ENCODE measurements at places on chromosomes 3 and 15.
A peak's percentile ranks its signal among the peaks of the same experiment; 100 is the strongest.

DNA sequence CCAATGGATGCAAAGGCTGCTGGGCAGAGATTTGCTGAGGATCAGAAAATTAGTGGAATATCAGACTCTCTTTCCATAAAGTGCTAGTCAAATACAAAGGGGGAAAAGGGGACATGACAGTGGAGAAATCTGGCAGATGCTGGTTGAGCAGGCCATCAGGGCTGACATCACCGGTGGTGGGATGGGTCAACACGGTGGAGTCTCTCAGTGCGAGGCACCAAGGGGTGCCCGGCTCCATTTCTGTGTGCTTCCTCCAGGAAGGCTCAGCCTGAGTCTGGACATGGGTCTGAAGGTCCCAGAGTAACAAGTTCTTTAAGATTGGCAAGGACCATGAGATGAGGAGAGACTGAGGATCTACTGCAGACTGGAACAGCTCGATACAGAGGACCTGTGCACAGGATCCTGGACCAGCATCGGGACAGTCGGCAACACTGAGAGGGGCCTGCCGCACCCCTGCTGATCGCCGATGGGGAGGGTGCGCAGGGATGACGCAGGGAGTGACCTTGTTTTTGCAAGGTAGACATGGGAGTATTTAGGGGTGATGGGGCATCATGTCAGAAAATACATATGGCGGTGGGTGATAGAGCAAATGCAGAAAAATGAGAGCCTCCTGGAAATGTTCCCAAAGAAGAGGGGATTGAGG, 92.7 kb downstream of the SEC22A start:
- no peak for DNase-seq

DNA sequence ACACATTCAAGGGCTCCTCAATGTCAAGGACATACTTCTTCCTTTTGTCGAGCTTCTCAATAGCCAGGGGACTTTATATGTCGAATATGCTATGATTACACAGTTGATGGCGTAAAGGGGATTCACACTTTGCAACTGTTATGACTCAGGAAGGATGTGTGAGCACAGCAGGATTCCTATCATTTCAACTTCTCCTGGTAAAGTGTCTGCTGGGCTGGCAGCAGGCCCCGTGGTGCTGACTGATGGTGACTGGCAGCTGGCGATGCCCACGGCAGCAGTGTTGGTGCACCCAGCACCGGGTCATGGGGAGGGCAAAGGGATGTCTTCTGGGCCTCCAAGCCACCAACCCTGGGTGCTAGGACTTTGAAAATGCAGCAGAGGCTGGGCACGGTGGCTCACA, 44.8 kb upstream of the GNB5 start:
- no peak for DNase-seq

- no peak for DNase-seq
Measured at GRCh38 chr15:85672332-85673084, 122.2 kb downstream of the KLHL25 start.

DNA sequence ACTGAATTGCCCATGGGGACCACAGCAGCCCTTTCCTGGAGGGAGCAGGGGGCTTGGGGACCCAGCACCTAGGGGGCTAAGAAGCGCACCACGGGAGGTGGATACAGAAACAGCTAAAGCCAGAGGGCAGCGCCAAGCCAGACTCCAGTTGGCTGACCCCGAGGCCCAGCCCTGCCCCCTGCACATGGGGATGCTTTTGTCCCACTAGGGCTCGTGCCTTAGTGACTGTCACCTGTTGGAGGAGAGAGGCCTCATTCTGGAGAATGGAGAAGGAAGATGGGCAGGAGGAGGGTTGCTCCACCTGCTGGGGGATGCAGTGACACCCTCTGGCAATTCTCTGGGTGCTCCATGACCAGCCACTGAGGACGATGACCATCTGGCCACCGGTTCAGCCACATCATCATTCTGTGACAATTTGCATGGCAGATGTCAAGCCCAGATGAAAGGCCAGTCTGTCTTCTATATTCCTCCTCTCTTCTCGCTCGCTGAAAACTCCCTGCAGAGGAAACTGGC, 167.8 kb upstream of the TLE3 start:
- no peak for DNase-seq

- no peak for DNase-seq
Measured at GRCh38 chr15:79373113-79373512, 59.0 kb upstream of the MINAR1 start.

- DNase-seq: peak; percentile 71
Measured at GRCh38 chr3:128383316-128384235, 83.1 kb downstream of the DNAJB8 start.

DNA sequence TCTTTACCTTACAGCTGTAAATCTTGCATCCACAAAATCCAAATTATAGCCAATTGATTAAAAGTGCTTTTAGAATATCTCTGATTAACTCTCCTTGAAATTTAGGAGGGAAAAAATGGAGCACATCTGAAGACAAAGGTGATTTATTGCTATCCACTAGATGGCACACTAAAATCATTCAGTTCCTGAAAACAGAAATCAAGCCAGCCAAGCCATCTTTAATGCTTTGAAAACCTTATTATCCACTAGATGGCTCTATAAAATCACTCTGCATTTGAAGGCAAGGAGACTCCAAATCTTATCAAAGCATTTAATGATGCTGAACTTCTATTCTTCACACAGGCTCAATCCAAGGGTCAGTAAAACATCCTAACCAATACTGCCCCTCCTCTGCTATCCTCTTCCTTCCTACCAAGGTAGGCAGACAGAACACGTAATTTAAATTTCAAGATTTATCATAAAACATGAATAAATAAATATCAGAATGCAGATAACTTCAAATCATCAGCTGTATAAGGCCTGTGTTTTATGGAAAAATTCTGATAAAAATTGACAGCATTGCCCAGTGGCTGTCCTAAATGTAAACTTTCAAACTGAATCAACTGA, 48.4 kb downstream of the GOLIM4 start:
- DNase-seq: peak; percentile 87

DNA sequence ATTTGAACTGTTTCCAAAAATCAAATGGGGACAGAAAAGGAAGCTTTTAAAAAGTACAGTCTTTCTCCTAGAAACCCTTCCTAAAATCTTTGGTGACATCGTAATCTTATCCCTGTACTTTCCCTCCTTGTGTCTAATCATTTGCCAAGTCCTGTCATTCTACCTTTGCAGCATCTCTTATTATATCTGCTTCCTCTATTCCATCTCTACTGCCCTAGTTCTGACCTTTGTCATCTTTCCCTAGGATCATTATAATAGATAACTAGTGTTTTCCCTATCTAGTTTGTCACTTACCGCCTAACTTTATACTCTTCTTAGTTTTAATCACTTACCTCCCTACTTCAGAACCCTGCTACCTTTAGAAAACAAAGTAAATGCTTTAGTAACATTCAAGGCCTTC, 11.6 kb downstream of the USP8 start:
- DNase-seq: no peak

- DNase-seq: no peak
Measured at GRCh38 chr3:133655731-133656515, 5.8 kb downstream of the TOPBP1 start.

GRCh38 chr15:77852241-77853007, 219.7 kb upstream of the LINGO1 start:
- DNase-seq: no peak

GRCh38 chr3:112119962-112120836, 12.8 kb downstream of the GCSAM start:
- DNase-seq: no peak

DNA sequence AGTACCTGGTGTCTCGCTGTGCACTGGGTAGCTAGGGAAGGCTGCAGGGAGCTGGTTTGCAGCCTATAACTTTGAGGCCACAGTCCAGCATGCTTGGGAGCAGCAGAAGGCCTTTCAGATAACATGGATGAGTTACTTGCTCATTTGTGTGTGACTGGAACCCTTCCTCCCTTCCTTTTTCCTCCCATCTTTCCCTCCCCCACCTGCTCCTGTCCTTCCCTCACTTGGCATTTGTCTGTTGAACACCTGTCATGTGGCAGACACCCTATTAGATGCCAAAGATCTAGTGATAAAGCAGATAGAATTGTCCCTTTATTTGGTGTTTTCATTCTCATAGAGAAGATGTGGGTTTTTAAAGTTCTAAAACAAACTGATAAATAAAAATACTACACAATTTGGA, 71.6 kb downstream of the LRTM1 start:
- no peak for DNase-seq

- no peak for DNase-seq
Measured at GRCh38 chr3:12107071-12107713, 51.5 kb downstream of the TIMP4 start.

DNA sequence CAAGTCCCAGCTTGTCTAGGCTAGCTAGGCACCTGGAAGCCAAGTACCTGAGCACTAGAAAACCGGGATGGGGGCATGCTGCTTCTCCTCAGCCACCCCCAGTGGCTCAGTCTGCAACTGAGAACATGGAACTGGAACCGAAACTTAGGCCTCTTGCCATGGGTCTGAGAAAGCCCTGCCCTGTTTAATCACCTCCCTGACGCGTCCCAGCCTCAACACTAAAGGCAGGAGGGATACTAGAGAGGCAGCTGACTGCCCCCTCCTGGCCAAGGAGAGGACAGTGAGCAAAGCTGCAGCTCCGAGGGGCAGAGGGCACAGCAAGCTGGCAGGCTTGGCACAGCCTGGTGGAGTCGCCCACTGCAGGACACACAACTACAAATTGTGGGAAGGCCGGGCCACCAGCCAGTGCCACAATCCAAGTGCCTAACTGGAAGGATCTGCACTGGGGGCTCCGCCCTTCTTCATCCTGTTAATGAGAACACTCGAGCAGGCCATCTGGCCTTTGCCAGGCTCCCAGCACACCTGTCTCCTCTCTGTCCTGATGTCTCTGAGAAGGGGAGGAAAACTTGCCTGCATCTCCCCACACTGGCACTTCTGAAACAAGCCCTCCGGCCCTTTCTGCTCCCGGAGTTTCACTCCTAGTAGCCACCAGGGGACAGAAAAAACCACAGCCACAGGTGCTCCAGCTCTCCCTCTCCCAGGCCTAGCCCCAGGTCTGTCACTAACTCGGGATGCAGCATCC, 53.7 kb downstream of the BDH1 start:
- peak; percentile 49 for DNase-seq

DNA sequence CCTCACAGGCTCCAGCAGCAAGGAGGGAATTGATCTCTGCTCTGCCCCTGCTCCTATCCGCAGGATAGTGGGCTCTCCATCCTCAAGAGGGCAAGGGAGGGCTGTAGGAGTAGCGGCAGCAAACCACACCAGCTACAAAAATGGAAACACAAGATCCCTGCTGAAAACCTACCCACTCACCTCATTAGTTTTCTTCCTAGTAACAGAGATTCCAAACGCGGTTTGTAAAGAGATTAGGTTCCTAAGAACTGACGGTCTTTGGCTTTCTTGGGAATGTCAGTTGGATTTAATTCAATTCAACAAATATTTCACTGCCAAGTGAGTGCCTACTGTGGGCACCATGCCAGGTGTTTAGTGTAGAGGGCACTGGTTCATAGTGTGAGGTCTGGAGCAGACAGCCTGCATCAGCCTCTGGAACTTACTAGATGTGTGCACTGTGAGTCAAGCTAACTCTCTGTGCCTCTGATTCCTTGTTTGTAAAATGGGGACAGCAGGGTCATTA, 84.7 kb downstream of the MRPL46 start:
- DNase-seq: no peak

- DNase-seq: peak; percentile 99
Measured at GRCh38 chr3:181726351-181727330, 14.9 kb downstream of the SOX2 start.

DNA sequence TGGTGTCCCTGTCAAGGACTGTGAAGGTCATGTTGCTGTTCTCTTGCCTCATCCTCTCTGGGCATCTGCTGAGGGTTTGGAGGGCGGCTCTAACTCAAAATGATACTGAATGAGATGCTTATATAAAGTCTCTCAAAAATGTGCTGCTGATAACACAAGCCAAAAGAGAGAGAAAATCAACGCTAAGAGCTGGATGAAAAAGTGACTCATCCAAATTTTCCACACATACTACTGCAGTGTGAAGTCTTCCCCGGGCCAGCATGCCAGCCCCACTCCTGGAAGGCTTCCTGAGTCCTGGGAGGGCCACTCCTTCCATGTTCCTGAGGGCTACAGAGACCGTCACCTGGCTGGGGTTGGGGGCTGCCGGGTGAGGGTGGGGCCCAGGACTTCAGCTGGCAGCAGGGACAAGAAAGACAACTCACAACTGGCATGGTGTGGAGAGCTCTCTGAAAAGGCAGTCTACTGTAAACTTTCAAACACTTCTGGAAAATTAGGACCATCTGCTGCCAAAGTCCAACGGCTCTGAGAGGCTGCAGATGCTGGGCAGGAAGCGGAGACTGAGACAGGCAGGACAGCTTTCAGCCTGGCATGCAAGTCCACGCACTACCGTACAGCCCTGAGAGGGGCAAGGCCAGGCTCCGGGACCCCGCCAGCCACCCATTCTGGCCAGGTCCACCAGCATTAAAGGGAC, 200.3 kb downstream of the ADAMTS17 start:
- DNase-seq: no peak

GRCh38 chr15:83695246-83695645, 41.3 kb downstream of the ADAMTSL3 start:
- DNase-seq: no peak

DNA sequence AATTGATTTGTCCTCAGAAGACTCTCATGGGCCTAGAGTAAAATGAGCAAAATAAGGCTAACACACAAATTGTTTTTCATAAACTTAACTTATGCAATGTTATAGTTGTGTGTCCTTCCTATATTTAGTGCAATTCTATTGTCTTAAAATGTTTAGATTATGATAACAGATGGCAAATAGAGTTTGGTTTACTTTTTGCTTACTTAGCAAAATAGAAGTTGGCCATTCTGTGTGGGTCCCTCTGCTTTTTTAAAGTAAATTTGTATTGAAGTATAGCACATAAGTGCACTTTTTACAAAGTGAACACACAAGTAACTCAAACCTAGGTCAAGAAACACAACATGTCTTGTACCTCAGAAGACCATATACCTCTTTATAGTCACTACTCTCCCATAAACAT, 150.6 kb upstream of the RARB start:
- no peak for DNase-seq

DNA sequence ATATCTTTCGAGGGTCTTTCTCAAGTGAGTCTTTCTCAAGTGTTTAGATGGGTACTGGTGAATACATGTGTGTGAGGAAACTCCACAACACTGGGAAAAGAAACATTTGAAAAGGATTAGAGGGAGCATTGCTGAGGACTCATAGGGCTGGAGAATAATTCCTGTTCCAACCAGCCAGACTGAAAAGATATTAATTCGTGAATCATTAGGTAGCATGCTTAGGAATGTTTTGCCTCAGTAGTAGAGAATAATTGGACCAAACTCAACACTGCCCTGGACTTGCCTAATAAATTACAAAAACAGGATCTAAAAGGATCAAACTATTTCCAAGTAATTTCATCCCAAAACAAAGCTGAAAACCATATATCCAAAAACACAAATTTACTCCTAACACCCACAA, 17.3 kb downstream of the PP2D1 start:
- DNase-seq: no peak

- peak; percentile 56 for DNase-seq
Measured at GRCh38 chr3:161423911-161424522, 52.7 kb upstream of the SPTSSB start.

DNA sequence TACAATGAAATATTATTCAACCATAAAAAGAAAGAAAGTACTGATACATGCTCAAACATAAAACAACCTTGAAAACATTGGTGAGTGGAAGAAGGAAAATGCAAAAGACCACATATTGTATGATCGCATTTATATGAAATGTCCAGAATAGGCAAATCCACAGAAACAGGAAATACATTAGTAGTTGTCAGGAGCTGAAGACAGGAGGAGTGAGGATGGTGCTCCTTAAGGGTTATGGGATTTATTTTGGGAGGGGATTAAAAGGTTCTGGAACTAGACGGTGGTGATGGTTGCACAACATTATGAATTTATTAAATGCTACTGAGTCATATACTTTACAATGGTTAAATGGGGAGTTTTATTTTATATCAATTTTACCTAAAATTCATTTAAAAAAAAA, 12.1 kb upstream of the MAGI1 start:
- DNase-seq: no peak

Measured in NCI-H146 (cell line).